ENCODE measurements at places on chromosomes 3 and 15. TPM values are rescaled to one million over a fixed set of nuclear protein-coding genes. Genes with fewer than 3 reads are reported as not detected.

Gene GABRR3
- total RNA-seq: not detected

Gene ABHD5
- total RNA-seq: 19.4 TPM

Gene ZNF621
- 5.2 TPM for total RNA-seq

Gene TM6SF1
- not detected for total RNA-seq

Gene MYL3
- total RNA-seq: 0.22 TPM

Gene RHCG
- total RNA-seq: 33.0 TPM

Gene GPR62
- total RNA-seq: not detected

Gene ECE2
- total RNA-seq: not detected

Gene APBA2
- total RNA-seq: 18.1 TPM

Gene ITPKA
- total RNA-seq: 2.2 TPM

All from A549 treated with RU486 at 1 μM for 4 hours (cell line).